SJSA1 (cell line): ENCODE measurements at places on chromosomes 2 and 18. TPM values are rescaled to one million over a fixed set of nuclear protein-coding genes. Genes with fewer than 3 reads are reported as not detected.
A peak's percentile ranks its signal among the peaks of the same experiment; 100 is the strongest.

Gene UGT1A1
- not detected in 2 replicates for total RNA-seq

- no peaks in the 10 kb centered on the region for H3K27me3 ChIP-seq
- H3K36me3 ChIP-seq: no peaks in the 10 kb centered on the region
- DNase-seq: no peak
Measured at GRCh38 chr18:38502539-38502938, 936.9 kb upstream of the CELF4 start.

- no peak overlapping the region for H3K27ac ChIP-seq
- peaks cover 10% of the 10 kb centered on the region for H3K27me3 ChIP-seq
Measured at GRCh38 chr2:95352310-95353054, 50.0 kb upstream of the FAHD2A start.

- no peaks in the 10 kb centered on the region for H3K27me3 ChIP-seq
- DNase-seq: no peak
- no peak overlapping the region for H3K27ac ChIP-seq
Measured at GRCh38 chr18:80213182-80213581, 34.1 kb downstream of the PARD6G start.

- H3K4me1 ChIP-seq: no peaks in the 10 kb centered on the region
- H3K4me3 ChIP-seq: no peak overlapping the region
- H3K27me3 ChIP-seq: no peaks in the 10 kb centered on the region
- H3K27ac ChIP-seq: no peak overlapping the region
- H3K36me3 ChIP-seq: no peaks in the 10 kb centered on the region
- DNase-seq: peak; percentile 52
Measured at GRCh38 chr18:34322365-34323289, 97.9 kb upstream of the NOL4 start.
